Cortex of kidney (tissue), 1 donor: ENCODE measurements at places on chromosomes 3 and 15.

- no peak for DNase-seq
These were observed 9.8 kb upstream of the PLSCR1 start for GRCh38 chr3:146554151-146554760.

DNA sequence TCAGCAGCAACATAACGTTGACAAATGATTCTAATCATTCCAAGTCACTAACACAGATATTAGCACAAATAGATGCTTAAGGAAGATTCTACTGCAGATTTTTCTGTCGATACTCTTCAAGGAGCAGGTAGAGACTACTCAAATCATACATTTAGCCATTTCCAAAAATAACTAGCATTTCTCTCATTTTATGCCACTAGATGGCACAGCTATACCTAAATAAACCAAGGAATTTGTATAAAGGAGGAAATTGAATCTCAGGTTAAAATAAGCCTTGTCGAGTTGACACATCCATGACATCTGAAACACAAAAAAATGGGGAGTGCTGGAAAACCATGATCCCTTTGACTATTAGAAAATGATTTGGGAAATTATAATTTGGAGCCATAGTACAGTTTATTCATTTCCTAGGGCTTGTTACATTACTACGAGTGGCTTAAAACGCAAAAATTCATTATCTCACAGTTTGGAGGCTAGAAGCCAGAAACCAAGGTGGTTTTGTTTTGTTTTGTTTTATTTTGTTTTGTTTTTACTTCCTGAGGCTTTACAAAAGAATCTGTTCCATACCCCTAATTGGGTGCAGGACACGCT is 59.5 kb upstream of the STRIT1 start:
- DNase-seq: no peak

DNA sequence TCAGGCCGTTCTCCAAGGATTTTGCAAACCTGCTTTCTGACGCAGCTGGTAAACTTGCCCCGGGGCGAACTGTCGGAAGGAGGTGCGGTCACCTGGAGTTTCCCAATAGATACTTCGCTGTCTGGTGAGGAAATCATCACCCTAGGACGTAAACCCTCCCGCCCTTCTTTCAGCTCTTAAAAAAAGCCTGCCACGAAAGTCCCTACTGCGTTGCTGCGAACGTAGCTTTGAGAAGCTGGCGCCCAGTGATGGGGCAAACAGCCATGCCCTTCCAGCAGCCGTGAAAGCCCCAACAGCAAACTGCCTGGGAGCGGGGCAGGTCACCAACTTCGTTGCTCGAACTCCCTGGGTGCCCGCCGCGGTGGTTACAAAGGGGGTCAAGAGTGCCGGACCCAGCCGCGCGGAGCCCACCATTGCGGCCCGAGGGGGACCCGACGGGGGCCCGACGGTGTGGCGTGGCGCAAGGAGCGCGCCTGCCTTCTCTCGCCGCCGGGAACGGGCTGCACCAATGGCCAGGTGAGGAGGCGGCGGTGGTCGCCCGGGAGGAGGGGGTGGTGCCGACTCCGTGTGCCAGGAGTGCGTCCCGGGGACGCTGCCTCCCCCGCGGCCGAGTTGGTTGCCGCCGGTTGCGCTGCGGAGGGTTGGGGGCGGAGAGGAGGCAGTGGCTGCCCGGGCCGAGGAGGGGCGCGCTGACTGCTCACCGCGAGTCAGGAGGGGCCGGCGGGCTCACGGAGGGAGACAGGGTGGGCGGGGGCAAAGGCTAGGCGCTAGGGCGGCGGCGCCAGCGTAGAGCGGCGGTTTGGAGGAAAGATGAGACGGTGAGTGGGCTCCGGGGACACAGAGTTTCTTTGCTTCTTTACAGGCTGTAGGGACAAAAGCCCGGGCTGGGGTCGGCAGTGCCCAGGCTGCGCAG is at the start of gene PHLDB2:
Gene PHLDB2 (plus strand): TSS at position 205 of the 913 bp plus-strand sequence. CDS start 24,813 bp downstream, outside the sequence.
- DNase-seq: peak; percentile 31

DNA sequence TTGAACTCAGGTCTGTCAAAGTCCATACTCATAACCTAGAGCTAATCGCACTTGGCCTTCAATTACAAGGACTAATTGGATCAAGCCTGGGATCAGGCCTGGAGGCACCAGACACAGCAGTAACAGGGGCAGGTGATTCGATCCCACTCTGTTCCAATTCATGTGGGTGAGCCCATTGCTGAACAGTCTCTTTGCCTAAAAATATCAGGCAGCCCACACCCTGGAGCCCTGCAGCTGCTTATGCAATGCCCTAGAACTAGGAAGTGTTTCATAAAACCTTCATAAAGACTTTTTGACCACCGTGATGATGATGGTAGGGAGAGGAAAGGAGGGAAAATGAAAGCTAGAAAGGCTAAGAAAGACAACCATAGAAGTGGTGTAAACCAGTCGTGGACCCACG is 47.8 kb upstream of the NEO1 start:
- no peak for DNase-seq

GRCh38 chr3:187808527-187808895 is 63.2 kb upstream of the BCL6 start:
- DNase-seq: no peak

GRCh38 chr15:60647246-60647645 is 168.3 kb upstream of the ICE2 start:
- DNase-seq: no peak

DNA sequence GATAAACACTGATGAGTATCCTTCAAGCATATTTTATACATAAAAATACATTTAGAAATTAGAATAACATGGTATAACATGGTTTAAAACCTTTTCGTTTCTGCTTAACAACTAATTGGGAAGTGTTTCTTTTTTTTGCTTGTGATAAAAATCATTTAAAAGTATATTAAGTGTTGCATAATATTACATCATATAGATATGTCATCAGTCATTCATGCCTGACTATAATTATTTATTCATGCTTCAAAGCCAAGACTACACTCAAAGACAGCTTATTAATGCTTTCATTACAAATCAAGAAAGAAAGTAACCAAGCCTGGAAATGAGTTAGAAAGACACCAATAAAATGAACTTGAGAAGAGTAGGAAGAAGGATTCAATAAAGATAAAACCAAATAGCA is 136.6 kb upstream of the TP63 start:
- DNase-seq: no peak

GRCh38 chr3:101890716-101891115 is 41.4 kb downstream of the NFKBIZ start:
- no peak for DNase-seq
